ENCODE measurements at places on chromosomes 7 and 10. TPM values are rescaled to one million over a fixed set of nuclear protein-coding genes. Genes with fewer than 3 reads are reported as not detected.

Gene AKR1D1
- not detected for total RNA-seq

Gene KCNIP2
- 0.79 TPM for total RNA-seq

Gene EPO
- total RNA-seq: not detected

Gene WNT8B
- total RNA-seq: not detected

Gene GIMAP7
- total RNA-seq: 30.9 TPM

Gene GRID2IP
- not detected for total RNA-seq

Gene HOXA4
- 1.9 TPM for total RNA-seq

Gene ANKRD1
- 1,007 TPM for total RNA-seq

Gene C10orf62
- not detected for total RNA-seq

Gene LRRC4
- total RNA-seq: 1.3 TPM

Gene CNOT4
- total RNA-seq: 17.7 TPM

Gene ITPRIP
- total RNA-seq: 24.9 TPM

Gene TUBB8
- not detected for total RNA-seq

Gene XRCC2
- 17.3 TPM for total RNA-seq

Gene GIMAP5
- 8.9 TPM for total RNA-seq

Gene RAB11FIP2
- total RNA-seq: 22.0 TPM

Gene SORCS1
- not detected for total RNA-seq

Gene ABCC2
- 1.1 TPM for total RNA-seq

Gene DPYSL4
- 12.0 TPM for total RNA-seq

Gene CPN1
- not detected for total RNA-seq

Gene DOCK1
- total RNA-seq: 118 TPM

Gene ADAM22
- total RNA-seq: 0.79 TPM

Gene UPK3BL2
- 0.80 TPM for total RNA-seq

Gene GPR37
- total RNA-seq: 4.1 TPM

Gene PKD1L1
- 1.6 TPM for total RNA-seq

Gene LEP
- not detected for total RNA-seq

Gene IFIT1
- 1.5 TPM for total RNA-seq

Gene CRYGN
- total RNA-seq: not detected

Gene ANK3
- total RNA-seq: 9.2 TPM

Gene DEPP1
- total RNA-seq: 230 TPM

Gene PRXL2A
- 196 TPM for total RNA-seq
